K562 (cell line): ENCODE measurements at places on chromosomes 1 and 21.

GRCh38 chr21:43467785-43468184 is 40.9 kb upstream of the SIK1 start:
- DNase-seq = no peak

- no peak for DNase-seq
These were observed 43.1 kb downstream of the OR10J5 start for GRCh38 chr1:159492575-159493323.

DNA sequence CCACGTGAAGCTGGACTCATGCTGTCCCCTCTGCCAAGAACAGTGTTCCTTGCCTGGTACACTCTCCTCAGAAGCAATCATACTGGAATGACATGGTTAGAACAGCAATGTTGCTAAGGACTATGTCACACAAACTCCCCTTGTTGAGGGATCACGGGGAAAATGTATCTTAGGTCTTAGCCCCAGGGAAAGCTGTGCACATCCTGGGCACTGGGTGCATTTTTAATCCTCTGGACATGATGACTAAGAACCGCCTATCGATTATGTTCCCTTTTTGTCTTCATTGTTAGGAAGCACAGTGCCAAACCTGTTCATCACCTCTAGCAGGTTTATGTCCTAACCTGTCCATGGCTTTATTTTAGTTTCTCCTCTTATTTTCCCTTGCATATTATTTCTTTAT is 115.1 kb downstream of the HIVEP3 start:
- no peak for DNase-seq

DNA sequence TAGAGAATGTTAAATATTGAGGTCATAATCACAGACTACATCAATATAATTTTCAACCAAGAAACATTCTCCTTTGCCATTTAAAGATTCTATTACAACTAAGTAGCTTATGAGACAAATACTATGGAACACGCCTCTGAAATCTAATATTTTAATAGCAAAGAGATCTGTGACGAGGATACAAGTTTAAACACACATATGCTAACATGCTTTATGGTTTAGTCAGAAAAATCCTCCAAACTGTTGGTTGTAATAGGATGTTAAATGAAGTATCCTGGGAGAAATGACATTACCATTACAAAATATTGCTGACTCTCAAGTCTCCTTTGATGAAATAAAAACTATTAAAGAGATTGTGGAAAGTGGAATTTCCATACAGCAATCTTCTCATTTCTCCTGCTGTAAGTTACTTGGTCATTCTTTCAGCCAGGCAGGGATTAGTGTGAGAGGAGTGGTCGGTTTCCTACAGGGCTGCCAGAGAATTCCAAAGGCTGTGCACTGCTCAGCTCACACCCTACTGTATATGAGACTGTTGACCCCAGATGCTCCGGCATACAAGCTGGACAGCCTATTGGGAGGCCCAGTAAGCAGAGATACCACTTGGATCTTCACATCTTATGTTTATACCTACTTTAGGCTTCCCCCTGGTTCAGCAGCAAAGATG is 26.6 kb downstream of the SCYL3 start:
- DNase-seq = no peak
